ENCODE measurements at places on chromosomes 2 and 18.

GRCh38 chr2:218003981-218004419 is 1.2 kb upstream of the TNS1 start:
- peak; percentile 53 for DNase-seq

DNA sequence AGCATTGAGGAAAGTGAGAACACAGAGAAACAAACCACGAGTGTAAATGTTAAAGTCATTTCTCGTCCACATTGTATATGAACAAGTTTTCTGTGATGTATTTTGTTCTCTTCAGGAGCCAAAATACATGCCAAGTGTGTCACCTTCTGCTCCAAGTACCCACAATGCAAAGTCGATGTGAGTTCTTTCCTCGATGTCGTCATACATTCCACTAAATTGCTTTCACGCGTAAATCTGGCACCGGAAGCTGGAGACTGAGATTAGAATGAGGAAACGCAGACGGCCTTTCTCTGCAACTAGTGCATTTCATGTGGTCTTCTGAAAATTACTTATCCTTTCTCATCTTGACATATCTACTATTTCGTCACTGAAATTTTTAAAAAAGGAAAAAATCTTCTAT is 118.5 kb upstream of the SALL3 start:
- DNase-seq: no peak

DNA sequence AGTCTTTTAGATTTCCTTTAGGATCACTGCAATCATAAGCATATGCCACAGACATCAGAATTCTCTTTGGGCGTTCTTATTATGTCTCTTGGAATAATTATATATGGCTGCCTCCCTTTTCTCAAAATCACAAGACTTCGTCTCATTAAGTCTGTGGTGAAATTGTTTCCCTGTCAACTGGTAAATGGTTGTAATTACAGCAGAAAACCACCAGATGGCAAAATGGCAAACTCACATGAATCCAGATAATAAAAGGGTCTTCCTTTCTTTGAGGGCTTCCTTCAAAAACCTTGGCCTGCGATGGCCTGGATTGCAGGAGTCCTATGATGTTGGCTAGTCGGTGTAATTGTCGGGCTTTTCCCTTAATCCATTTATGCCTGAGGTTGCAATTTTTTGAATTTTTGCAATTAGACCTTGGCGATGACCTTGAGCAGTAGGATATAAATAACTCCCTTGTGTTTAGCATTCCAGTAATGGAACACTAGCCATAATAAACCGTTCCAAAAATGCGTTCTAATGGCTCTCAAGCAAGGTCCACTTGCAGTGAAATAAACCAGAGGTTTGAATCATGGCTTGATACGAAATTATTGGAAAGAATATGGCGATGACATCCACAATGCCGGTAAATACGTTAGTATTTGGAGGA is 656.4 kb downstream of the MBD2 start:
- DNase-seq: peak; percentile 7

GRCh38 chr2:143433251-143433650 is 304.0 kb downstream of the ARHGAP15 start:
- DNase-seq: no peak

GRCh38 chr18:24669015-24669414 is 208.6 kb downstream of the HRH4 start:
- DNase-seq: no peak

DNA sequence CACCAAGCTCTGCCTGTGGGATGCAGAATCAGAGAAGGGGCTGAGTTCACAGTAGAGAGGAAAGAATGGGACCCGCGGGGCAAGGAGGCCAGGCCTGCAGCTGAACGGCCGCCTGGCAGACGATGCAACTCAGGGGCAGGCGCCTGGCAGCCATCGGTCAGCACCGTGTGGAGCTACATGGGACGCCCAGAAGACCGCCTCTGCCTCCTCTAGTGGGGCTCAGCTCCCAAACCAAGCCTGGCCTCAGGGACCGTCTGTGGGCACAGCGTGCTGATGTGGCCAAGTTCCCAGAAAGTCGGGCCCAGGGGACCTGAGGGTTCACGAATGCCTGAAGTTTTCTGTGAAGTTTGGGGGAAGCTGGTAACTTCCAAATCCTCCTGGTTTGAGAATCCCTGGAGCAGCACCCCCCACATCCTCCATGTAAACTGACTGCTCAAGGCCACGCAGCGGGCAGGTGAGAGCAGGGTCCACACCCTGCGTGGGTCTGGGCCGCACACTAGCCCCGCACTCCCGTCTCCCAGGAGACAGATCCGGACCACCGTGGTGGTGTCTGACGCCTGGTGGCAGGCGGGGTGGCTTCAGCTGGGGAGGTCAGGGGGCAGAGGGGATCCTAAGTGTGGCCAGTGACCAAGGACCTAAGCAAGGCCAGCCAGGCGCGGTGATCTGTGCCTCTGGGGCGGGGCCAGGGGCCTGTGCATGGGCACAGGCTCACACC is 14.6 kb downstream of the SNORC start:
- no peak for DNase-seq

GRCh38 chr18:2857491-2858131 is 10.8 kb downstream of the EMILIN2 start:
- DNase-seq: peak; percentile 55

DNA sequence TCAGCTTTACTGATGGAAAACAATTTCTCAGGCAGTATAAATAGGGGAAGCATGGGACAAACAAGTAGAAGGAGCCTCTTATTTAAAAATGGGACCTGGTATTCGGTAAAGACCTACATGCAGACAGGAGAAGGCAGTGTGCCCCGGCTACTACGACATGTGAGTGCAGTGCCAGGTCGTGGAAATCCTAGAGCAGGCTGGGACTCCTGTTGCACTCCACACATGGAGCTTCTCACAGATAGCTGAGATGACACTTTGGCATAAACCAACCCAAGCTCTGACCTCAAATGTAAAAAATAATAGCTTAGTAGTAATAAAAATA is 885 bp upstream of the DSEL start:
- DNase-seq: no peak

DNA sequence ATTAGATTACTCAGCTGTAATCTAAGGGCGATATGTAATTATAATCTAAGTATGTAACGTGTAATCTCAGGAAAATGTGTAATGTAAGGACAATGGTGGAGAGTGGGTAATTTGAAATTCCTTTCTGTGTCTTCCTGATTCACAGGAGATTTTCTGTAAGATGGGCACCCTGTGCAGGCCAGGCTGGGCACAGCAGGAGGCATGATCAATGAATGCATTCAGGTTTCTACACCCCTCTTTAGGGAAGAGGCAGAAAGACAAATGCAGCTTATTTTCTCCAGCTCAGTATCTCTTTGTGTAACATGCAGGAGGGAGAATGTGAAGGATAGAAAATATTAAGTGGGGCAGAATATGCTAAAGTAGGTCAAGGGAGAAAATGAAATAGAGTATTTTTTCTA is 320.1 kb downstream of the PIK3C3 start:
- DNase-seq: no peak

GRCh38 chr2:139142252-139142880 is 362.2 kb upstream of the NXPH2 start:
- peak; percentile 8 for DNase-seq

DNA sequence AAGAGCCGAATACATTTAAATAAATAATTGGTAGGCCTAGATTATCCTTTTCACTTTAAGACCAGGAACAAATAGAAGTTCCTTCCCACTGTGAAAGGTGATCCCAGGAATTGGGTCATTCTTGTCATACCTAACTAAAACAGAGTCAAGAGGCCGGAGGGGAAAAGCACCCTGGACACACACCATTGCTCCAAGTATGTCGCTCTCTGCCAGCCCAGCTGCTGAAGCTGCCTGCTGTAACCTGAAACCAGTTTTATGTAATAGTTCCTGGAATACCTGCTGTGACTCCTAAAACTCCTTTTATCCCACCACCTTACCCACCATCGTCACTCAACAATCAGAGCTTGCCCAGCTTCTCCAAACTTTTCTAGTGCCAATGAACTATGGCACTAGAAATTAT is 217.1 kb downstream of the PTPRM start:
- DNase-seq: no peak

DNA sequence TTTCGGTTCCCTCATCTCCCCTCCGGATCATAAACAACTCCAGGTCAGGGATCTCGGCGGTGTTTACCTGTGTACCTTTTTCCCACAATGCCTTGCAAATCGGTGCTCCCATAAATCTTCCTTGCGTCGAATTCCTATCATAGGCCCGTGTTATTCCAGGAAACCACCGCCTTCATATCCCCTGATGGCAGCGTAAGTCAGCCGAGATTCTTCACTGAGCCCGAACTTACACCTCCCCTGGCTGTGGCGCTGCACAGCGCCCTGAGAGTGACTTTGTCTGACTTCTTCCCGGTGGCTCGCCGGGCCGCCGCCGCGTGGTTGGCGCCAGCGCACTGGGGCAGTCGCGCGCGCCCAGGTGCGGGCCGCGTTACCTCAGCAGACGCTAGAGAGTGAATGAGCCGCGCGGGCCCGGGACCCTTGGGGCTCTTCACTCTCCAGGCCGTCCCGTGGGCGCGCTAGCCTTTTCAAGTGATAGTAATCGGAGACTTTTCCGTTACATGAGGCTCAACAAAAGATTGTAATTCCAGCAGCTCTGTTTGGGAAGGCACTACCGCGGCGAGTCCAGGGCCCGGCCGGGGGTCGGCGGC is 101.6 kb downstream of the SPTBN1 start:
- DNase-seq: no peak

DNA sequence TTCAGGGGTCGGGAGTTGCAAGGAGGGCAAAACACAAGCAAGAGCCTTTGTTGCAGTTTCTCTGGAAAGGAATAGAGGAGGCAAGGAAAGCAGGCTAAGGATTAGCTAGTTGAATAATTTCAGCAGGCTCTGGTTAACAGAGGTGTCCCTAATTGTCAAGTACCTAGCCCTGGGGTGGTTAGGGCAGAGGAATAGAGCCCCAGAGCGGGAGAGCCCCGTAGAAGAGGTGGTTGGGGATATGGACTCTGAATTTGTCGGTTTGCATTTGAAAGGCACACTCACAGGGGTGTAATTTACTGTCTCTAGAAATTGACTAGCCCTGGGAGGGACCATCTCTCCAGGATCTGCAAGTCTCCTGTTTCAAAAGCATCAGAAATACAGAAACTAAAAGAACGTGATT is 1030.2 kb downstream of the TMEM182 start:
- no peak for DNase-seq

GRCh38 chr18:23263551-23264235 is 128.4 kb downstream of the CABLES1 start:
- DNase-seq: no peak

Data from fibroblast of skin of left biceps (primary cell).